ENCODE measurements at places on chromosomes 2 and 18.

DNA sequence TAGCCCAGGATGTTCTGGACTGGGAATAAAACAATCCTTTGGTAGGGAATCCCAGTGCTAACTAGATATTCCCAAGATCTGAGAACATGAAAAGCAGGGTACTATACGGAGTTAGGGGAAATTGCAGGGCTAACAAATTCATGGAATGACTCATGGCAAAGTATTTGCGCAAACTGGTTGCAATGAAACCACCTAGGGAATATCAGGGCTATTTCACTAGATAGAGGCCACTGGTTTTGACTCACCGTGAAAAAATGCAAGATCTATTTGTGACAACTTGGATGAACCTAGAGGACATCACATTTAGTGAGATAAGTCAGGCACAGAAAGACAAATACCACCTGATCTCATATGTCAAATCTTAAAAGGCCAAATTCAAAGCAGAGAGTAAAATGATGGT, 233.3 kb downstream of the MBD2 start:
- no peak for DNase-seq

GRCh38 chr2:28366496-28367282, 26.0 kb upstream of the FOSL2 start:
- DNase-seq, result peak; percentile 27

GRCh38 chr18:69757733-69758132, 189.9 kb downstream of the CD226 start:
- DNase-seq, result no peak

GRCh38 chr18:27922780-27923179, 254.2 kb downstream of the CDH2 start:
- DNase-seq, result no peak

DNA sequence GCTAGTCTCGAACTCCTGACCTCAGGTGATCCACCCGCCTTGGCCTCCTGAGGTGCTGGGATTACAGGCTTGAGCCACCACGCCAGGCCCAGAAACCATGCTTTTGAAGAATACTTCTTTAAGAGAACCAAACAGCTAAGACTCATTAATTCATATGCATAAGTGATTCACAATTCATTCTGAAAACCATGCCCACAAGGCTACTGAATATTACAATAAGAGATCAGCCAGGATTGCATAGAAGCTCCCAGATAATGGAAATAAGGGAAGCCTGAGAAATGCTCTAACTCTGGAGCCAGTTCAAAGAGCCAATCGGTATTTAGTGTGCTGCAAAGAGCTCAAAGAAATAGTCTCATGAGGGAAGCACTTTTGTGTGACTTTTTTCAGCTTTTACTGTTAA, 2.4 kb downstream of the ZNF396 start:
- no peak for DNase-seq

GRCh38 chr18:49693717-49694005, 119.7 kb downstream of the ACAA2 start:
- no peak for DNase-seq

DNA sequence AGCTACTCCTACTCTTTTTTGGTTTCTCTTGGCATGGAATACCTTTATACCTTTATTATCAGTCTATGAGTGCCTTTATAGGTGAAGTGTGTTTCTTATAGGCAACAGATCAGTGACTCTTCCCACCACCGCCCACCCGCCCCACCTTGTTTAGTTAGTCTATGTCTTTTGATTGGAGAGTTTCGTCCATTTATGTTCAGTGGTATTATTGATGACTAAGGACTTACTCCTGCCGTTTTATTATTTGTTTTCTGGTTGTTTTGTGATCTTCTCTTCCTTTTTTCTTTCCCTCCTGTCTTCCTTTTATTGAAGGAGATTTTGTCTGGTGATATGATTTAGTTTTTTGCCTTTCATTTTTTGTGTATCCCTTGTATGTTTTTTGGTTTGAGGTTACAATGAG, 179.5 kb downstream of the GULP1 start:
- DNase-seq, result no peak

- no peak for DNase-seq
These were observed 8.9 kb downstream of the ASIC4 start for GRCh38 chr2:219523031-219523671.

GRCh38 chr2:15814403-15814802, 125.9 kb upstream of the MYCN start:
- no peak for DNase-seq

- DNase-seq, result no peak
These were observed 39.6 kb downstream of the EMX1 start for GRCh38 chr2:72956936-72957335.

GRCh38 chr2:236915186-236915585, 170.5 kb upstream of the COPS8 start:
- no peak for DNase-seq

DNA sequence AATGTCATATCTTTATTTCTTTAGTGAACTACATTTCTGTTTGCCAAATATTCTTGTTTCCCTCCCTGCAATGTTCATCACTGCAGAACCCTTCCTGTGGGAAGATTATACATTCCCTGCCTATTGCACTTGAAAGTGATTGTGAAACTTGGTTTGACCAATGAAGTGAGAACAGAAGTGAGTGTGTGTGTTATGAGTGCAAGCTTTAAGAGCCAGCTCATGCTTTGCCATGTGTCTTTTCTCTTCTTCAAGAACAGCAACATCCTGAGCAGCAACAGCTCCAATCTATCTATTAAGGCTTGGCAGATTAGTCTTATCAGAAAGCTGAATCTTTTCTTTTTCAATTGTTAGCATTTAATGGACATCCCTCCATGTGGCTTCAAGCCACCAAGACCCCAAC, 42.0 kb upstream of the UBE2E3 start:
- DNase-seq, result no peak

DNA sequence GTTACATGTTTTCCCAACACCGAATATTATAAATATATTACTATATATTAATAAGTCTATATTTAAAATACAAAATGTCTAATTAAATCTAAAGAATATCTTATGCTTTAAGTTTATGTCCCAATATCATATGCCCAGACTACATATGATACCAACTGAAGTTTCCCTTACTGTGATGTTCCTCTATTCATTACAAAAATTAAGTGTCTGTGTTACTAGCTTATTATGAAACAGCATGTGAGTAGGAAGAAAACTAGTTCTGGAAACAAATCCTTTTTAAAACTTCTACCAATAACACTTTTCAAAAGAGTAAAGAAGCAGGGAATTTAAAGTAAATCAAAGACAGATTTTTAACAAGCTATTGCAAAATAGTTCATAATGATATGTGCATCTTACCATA, 17.8 kb downstream of the HNRNPLL start:
- DNase-seq, result no peak

GRCh38 chr2:69781321-69782248, 39.7 kb downstream of the ANXA4 start:
- DNase-seq, result no peak

DNA sequence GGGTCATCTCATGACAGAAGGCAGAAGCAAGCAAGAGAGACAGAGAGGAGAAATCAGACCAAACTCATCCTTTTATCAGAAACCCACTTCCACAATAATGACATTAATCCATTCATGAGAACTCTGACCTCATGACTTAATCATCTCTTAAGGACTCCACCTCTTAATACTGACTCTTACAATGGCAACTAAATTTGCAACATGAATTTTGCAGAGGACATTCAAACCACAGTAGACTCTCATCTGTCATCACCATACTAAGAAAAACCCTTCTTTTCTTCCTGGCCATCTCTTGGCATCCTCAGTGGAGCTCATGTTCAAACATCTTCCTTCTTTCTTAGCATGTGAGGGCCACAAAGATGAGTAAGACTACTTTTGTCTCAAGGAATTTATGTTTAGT, 476.2 kb upstream of the RAB12 start:
- DNase-seq, result no peak

- DNase-seq, result no peak
These were observed 862 bp upstream of the TMEM177 start for GRCh38 chr2:119678021-119678656.

DNA sequence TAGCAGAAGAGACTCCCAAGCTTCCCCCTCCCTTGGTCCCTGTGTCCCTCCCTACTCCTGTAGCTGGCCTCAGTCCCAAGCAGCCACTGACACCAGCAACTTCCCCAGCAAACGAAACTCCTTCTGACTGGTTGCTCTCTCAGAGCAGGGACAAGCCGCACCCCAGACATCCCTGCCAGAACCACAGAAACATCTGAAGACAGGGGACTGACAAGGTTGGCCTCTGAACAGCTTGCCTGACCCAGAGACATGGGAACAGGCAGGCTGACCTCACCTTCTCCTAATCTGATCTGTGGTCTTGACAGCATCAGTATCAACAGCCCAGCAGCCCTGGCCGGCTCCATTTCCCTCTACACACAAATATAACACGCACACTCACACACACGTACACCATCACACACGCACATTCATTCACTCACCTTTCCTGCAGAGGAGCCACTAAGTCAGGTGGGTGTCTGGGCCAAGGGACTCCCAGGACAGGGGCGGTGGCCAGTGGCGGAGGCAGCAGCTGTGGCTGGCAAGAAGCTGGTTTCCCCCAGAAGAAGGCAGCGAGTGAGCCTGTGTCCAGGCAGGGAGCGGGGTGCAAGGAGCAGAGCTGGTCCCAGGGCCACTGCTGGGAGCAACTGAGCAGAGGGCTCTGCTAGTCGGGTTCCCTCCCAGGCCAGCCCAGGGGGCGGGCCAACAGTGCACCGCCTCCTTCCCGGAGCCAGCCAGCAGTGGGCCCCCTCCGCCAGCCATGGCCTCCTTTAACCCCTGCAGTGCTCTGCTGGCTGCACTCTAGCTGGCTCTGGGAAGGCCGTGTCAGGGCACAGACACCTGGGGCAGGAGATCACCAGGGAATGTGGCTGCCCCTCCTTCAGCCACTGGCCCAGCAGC, 59.1 kb downstream of the TNS1 start:
- no peak for DNase-seq

- DNase-seq, result no peak
These were observed 5.8 kb upstream of the PIEZO2 start for GRCh38 chr18:11155034-11155759.

DNA sequence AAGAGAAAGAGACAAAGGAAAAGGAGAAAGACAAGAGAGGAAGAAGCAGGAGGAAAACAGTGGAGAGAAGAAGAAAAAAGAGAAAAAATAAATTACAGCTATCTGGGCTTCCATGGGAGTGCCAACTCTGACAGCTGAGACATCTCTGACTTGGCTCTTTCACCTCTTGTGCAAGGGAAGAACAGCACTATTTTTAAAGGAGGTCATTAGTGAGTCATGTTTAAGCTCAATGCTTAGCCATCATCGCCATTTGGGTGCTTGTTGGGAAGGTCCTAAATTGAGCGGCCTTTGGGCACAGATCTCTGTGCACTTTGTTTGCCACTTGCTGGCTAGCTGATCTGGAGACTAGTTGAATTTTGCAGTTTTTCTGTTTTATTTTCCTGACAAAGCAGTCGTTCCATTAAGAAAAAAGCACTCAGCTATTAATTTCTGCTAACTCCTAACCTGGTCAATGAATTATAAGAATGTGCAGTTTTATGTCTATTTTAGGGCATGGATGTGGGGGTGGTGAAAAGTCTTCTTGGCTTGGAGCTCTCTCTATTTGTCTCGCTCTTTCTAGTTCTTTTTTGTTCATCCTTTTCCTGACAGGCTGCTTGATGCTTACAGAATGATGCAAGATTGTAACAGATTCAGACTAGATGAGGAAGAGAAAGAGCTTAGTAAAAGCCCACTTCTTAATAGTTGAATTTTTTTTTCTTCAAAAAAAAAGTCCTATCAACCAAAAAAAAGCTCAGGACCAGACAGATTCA, 231.5 kb downstream of the SLC8A1 start:
- DNase-seq, result no peak

Measured in activated T-helper 9 cell treated with anti-CD3 and anti-CD28 coated beads, Interleukin-2, amount 50 U/mL, for 16 hours (primary cell).